ENCODE measurements at places on chromosomes 2 and 18. TPM values are rescaled to one million over a fixed set of nuclear protein-coding genes. Genes with fewer than 3 reads are reported as not detected.

- peak; percentile 33 for DNase-seq
Observed at GRCh38 chr18:49052891-49053644, 102.3 kb upstream of the SMAD7 start.

GRCh38 chr2:120367649-120368048 is 21.7 kb downstream of the INHBB start:
- DNase-seq = no peak

KHK gene
- polyA plus RNA-seq = 232 TPM

DNA sequence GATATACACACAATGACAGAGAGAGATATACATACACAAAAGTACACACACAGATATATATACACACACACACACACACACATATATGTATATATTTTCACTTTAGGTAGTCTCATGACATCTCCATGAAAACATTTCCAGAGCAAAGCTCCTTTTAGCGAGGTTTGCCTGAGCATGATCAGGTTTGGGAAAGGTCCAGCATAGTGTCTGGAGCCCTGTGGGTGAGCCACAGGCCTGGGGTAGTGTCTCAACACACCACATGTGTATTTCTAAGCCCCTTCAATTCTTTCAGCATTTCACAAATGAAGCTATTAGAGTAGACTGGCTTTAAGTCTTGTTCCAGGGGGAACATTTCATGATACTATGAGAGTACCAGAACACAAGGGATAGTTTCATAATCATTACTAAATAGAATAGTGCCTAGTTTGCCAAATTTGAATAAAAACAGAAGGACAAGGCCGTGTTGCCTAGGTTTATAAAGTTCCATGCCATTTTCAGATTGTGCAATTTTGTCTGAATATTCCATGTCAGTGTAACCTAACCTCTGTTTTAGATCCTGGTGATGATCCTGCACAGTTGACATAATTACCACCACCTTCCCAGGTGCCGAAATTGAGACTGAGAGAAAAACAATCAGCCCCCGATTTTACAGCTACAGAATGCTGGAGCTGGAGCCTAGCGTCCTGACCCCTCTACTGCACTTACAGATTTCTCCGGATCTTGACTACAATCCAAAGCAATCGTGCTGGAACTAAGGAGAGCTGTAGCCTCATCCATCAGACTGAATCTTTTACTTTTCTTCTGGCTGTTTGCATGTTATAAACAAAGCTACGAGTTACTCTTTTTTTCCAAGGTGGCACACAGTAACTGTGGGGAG is 332.7 kb downstream of the CYRIA start:
- DNase-seq = no peak

GRCh38 chr2:241767464-241768250 is 9.0 kb upstream of the GAL3ST2 start:
- DNase-seq = no peak

GRCh38 chr2:151051574-151052220 is 210.0 kb downstream of the RBM43 start:
- no peak for DNase-seq

SNORC gene
- 6.9 TPM for polyA plus RNA-seq

TRAF3IP1 gene
- polyA plus RNA-seq = 10.6 TPM

TEKT4 gene
- polyA plus RNA-seq = not detected
